ENCODE measurements at places on chromosomes 12 and 14.

GRCh38 chr12:20144341-20144740 lies 224.0 kb upstream of the PDE3A start:
- DNase-seq, result no peak

DNA sequence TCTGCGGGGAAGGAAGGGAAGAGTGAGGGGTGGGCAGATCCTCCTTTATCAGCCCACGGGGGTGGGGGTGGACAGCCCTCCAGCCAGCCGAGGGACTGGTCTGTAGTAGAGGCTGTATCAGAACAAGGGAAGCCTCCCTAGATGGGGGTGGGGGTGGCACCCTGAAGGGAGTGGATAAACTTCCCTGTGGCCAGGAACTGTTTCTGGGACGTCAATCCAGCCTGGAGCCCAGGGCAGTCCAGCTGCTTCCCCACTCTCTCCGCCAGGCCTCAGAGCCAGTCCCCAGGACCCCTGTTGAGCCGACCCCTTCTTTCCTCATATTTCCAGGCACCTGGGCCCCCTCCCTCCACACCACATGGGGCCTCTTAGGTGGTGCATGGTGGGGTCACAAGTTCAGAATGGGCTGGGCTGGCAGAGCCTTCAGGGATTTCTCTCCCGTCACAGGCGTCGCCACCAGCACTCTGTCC lies 6.7 kb downstream of the PLD4 start:
- DNase-seq, result no peak

DNA sequence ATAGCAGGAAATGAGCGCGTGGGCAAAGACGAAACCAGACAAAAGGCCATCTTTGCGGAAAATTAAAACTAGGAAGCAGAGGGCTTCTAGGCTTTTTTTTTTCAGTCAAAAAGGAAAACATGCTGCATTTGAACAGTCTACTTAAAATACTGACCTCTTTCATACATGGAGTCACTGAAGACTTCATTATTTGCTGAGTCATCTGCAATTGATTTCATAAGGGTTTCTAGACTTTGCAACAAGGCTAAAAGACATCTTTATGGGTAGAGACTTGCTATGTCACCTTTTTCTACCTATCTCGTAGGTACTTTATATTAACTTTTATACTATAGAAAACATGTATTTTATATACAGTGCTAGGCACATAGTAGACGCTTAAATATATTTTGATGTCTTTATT lies 238.4 kb downstream of the TMEM132D start:
- no peak for DNase-seq

DNA sequence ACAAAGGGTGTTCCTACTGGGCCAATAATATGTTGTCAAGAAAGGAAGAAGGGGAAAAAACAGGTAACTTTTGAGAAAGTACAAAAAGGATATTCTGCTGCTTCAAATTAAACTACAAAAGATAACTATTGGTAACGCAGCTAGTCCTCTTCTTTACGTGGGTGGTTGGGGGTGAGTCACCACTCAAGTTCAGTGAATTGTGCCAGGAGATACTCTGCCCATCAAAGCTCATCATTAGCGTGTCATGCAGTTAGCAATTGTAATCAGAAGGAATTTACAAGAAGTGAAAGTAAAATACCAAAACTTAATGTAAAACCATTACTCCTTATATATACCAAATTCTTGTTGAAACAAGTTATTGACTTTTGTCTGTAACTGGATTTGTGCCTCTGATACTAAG lies 342.0 kb downstream of the NPAS3 start:
- no peak for DNase-seq

GRCh38 chr12:103799504-103799856 lies 41.6 kb downstream of the NT5DC3 start:
- no peak for DNase-seq

DNA sequence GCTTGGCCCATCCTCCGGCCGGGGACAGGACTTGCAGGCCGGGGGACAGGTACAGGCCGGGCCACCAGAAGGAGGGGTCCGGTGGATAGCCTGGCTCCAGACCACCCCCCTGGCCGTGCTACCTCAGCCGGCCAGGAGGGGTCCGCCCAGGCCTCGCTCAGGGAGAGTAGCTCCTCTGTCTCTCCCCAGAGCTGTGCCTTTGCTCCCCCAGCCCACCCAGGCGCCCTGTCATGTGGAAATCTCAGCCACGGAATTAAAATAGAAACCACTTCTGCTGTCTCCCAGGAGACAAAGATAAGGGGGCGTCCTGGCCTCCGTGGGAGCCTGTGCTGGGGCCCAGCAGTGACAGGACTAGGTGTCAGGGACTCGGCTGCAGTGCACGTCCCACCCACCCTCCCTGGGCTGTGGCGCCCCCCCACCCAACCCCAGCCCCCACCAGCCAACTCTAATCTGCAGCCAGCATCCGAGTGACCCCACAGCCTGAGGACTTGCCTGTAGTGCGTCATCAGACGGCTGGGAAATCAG lies 3.3 kb upstream of the CRIP2 start:
- no peak for DNase-seq

DNA sequence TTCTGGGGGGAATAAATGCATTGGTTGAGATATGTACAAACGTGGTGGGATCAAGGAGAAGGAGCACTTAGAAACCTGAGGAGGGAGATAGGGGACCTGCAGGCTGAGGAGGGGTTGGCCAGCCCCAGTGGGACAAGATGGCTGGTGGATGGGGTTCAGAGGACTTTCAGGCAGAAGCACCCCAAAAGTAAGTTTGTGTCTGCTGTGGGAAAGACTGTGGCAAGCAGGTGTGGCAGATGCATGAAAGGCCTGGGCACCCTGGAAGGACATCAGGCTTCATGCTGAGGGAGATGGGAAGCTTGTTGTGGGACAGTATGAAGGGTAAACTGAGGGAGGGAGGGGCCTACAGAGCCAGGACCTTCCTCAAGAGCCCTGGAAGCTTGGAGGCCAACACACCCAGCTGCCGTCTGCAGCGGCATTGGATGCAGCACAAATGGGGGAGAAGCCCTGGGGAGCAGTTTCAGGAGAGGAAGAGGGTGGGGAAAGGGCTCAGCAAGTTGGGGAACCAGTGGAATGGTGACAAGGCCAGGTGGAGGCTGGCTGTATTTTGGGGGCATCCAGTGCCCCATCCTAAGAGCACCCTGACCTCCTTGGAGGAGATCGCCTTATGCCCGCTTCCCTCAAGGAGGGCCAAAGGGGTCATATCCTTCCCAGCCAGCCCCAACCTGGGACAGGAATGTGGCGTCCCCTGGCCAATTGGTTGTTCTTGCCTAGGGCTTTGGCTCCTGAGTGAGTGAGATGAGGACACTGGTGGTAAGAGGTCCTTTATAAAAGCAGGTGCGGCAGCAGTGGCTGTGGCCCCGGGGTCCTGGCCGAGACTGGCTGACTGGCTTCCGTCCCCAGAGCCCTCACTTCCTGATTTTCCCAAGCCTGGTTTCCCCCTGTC lies 20.7 kb downstream of the NFKBIA start:
- DNase-seq, result no peak

DNA sequence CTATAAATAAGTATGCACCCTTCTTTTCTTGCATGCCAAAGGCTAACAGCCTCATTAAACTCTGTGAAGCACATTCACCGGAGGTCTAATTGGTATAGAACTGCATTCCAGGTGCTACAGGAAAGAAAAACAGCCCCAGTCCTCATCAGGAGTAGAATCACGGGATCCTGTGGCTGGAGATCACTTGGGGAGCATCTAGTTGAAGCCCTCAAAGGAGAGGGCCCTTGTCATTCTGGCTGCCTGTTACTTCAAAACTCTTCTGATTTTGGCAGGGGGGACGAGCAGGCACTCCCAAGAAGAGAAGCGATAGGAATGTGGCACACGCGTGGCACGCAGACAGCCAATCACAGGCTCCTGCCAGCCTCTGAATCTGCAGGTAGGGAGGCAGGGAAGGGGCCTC lies 154.4 kb downstream of the TTC7B start:
- DNase-seq, result no peak

DNA sequence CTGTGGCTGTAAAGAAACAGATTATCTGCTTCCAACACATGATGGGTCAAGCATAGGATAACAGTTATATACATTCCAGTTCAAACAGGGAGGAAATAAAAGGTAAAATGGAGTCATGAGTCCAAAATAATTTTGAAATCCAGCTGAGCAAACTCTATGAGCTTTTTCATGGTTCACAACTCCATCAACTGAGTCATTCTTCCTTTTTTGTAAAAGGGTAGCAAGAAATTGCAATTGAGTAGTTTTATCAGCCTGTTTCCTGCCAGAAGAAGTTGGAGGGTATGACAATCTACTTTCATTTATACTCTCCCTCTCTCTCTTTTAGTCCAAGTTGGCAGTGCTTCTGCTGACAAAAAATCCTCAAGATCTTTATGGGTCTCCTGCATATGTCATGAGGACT lies 95.6 kb downstream of the CPNE8 start:
- no peak for DNase-seq
